ENCODE measurements at places on chromosomes 2 and 18. TPM values are rescaled to one million over a fixed set of nuclear protein-coding genes. Genes with fewer than 3 reads are reported as not detected.

DNA sequence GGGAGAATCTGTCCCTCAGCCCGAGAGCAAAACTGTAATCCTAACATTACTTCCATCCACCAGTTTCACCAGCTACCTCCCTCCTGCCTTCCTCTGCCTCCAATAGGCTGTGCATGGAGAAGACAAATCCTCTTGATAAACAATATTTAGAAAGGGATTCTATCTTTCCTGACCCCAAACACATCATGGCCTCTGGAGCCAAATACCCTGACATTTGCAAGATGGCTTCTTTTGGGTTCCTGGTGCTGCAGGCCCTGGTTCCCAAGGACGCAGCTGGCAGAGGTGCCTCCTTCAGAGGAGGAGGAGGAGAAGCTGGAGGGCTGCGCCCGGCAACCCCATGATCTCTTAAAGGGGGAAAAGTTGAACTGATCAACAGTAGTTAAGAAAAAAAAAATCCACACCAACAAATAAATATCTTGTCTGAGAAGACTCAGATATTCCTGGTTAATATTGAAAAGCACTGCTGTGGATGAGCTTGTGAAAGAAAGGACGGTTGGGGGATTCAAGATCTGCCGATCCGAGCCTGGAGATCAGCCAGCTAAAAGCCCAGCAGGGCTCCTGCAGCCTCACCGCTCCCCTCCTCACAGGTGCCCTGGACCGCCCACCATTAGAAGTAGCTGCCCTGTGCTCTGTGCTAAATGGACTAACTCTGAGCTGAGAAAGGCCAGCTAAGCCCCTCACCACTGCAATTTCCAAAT is 116.8 kb downstream of the MSH2 start:
- no peak for DNase-seq

NT5DC4 gene
- not detected for polyA plus RNA-seq

DNA sequence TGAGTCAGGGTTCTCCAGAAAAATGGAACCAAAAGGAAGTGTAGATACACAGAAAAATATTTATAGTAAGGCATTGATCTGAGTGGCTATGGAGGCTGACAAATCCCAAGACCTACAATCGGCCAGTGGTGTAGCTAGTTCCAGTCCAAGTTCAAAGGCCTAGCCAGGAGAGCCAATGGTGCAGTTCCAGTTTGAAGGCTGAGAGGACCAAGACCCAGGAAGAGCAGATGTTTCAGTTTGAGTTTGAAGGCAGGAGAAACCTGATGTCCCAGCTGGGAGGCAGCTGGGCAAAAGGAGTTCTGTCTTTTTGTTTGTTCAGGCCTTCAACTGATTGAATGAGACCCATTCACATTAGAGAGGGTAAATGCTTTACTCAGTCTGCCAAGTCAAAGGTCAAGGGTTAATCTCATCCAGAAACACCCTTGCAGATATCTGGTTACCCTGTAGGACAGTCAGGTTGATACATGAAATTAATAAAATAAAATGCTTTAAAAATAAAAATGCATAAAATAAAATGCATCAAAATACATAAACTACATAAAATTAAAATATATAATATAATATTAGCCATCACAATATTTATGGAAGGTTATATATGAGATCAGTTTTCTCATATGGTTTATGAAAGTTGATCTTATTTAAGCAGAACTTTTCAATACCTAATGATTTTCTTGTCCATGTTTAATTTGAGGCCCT is 38.7 kb downstream of the KCNE4 start:
- DNase-seq, result no peak

DNA sequence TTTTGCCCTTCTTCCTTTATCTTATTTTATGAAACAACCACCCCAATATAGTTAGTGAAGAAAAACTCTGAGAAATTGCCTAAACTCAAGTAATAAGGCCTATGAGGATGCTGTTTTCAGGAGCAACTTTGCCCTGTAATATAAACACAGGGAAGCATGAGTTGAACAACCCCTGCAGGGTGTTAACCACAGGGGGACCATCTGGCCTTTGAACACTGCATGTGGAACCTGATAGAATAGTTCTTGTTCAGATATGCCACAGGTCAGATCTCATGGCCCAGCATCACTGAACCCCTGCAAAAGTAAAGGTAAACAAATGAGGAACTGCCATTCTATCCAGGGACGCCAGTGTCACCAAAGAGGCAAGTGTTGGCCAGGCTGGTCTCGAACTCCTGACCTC is 82.6 kb downstream of the MAPK4 start:
- DNase-seq, result no peak

DNA sequence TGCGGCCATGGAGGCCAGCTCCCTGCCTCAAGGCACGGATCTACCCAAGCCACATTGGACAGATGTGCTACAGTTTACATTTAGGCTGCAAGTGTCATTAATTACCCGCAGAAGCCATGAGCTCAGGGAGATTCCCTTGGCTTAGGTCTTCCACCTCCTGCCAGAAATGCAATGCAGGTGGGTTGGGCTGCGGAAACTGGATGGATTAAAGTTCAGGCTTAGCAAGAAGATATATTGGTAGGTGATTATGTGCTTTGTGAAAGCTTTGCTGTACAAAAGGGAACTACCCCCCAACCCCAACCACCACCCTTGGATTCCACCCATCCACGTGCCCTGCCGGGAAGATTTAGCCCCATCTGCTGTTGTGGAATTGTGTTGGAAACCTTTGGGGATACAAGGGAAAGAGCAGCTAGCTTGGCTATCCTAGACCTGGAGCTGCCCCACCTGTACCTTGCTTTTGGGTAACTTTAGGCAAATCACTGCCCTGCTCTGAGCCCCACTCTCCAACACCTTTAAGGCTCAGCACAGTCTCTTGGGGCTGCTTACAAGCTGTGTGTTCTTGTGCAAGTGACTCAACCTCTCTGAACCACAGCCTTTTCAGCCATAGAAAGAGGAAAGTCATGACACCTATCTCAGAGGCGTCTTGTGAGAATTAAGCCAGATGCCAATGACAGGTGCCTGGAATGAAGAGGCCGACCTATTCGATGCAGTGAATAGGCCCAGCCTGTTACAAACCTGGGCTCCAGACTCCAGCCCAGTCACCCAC is 141.6 kb upstream of the GLI2 start:
- DNase-seq, result no peak

GRCh38 chr2:35827086-35827485 is 528.5 kb upstream of the CRIM1 start:
- DNase-seq, result no peak

LGALSL gene
- 24.2 TPM for polyA plus RNA-seq

GRCh38 chr2:175817221-175817620 is 184.8 kb downstream of the LNPK start:
- DNase-seq, result no peak

- no peak for DNase-seq
These were observed 159.0 kb upstream of the CCDC195 start for GRCh38 chr2:224875153-224875552.

- peak; percentile 28 for DNase-seq
These were observed 103.0 kb upstream of the STK17B start for GRCh38 chr2:196274387-196274809.

DNA sequence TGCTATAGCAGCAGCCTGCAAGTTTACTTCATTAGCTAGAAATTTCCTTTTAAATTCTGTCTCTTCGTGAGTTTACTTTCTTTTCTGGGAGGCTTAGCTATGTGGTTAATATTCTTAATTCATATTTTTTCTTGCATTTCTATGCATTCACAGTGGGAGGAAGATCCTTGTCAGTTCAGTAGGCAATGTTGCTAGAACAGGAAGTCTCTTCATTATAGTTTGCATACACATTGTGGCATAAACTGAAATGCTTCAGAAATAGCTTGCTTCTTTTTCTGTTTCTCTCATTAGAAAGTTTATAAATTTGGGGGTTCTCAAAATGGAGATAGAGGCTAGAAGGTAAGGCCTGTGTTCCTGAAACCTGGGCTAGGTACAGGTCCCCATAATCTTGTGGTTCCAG is 8.1 kb upstream of the ARHGAP15 start:
- DNase-seq, result no peak

EVX2 gene
- polyA plus RNA-seq, result not detected

IL1RL1 gene
- 0.30 TPM for polyA plus RNA-seq

GRCh38 chr18:76232779-76233178 is 262.3 kb downstream of the ZNF516 start:
- no peak for DNase-seq

DNA sequence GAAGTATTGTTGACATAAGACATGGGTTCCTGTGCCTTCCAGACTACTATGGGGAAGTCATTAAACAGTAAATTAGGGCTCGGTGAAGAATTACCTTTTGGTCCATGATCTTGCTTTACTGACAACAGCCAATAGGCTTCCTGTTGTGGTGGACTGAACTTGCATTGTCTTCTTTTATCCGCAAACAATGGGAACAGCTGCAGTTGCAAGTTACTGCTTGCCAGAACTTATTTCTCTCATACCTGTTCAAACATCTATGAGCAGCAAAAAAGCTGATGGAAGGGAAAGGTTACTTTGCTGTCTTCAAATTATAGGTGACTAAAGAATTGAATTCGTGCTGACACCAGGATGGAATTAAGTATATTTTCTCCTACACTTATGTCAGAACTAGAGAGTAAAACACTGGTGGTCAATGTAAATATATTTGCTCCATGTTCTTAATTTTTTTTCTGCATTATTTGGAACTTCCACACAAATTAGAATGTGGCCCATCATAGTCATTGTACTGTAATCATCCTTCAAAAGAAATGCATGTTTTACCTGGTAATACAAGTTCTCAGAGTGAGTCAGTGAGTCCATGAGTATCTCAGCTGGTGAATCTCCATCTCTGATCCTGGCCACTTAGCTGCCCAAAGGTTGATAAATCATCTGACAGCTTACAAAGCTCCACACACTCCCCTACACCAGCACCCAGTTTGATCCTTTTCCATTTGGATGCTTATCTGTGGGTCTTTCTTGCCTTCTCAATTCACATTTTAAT is 37.3 kb upstream of the RNF152 start:
- DNase-seq, result no peak

DNA sequence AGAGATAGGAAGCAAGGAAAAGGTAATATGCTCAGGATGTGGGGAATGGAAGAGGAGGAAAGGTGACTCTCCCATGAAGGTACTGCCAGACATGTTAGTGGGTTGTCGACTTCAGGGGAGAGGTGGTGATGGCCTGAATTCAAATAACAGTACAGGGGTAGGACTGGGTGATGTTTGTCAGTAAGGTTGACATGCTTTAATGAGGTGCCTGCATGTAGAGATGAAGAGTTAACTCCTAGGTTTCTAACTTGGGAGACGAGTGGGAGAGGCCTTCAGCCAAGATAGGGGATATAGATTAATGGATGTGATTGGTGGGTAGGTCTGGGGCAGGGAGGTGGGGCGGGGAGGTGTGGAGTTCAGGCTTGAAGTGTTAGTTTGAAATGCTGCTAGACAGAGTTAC is 2.6 kb downstream of the NAPG start:
- no peak for DNase-seq

CXCR2 gene
- polyA plus RNA-seq, result 0.35 TPM

DNA sequence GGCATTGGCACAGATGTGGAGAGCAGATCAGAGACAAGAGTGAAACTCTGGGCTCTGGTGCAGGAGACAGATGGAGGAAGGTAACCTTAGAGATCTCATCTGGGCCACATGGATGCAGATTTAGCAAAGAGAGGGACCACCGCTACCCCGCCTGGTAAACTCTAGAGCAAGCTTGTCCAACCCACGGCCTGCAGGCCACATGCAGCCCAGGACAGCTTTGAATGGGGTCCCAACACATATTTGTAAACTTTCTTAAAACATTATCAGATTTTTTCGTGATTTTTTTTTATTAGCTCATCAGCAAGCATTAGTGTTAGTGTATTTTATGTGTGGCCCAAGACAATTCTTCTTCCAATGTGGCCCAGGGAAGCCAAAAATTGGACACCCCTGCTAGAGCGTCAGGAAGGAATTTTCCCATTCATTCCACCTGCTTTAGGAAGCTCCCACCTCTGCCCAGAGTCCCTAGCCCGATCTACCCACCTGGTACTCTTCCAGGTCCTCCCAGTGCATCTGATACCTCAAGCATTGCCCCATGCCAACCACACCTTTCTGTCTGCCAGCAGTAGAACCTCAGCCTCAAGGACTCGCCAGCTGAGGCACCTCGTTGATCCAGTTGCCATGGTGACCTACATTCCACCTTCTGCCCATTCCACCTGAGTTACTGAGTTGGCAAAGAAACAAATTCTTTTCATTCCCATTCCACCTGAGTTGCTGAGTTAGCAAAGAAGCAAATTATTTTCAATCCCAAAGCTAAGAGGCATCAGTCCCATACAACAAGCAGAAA is at the start of gene CIB4:
Gene CIB4 (minus strand): TSS at position 586 of the 784 bp plus-strand sequence. CDS start 52 bp downstream, at position 534.
- no peak for DNase-seq

SOCS6 gene
- 23.3 TPM for polyA plus RNA-seq

DNA sequence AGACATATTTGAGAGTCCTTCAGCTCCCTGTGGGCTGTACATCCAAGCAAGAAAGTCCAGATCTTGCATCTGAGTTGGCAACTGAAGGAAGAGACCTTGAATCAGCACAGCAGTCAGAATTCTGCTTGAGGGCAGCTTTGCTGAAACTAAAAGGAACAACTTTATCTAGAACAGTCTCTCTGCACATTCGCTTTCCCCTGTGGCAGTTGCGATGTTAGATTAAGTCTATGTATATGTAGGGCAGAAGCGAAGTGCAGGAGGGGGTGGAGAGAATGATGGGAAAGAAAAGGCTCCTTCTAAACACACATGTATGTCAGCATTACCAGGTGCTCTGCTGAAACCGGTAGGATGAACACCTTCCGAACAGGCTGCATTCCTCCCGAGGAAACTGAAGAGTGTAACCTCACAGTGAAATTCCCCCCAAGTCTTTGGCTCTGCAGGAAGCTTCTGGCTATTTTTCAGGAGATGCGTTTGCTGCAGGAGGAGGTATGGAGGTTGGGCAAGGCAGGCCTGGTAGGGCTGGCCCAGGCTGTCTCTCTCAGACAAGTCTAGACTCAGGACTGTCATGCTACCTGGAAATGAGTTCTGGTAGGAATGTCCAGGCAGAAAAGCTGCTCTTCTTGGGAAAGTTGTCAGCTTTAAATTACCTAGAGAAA is 70.0 kb upstream of the ATL2 start:
- no peak for DNase-seq

GRCh38 chr2:28096421-28096820 is 205.9 kb downstream of the BABAM2 start:
- no peak for DNase-seq

DNA sequence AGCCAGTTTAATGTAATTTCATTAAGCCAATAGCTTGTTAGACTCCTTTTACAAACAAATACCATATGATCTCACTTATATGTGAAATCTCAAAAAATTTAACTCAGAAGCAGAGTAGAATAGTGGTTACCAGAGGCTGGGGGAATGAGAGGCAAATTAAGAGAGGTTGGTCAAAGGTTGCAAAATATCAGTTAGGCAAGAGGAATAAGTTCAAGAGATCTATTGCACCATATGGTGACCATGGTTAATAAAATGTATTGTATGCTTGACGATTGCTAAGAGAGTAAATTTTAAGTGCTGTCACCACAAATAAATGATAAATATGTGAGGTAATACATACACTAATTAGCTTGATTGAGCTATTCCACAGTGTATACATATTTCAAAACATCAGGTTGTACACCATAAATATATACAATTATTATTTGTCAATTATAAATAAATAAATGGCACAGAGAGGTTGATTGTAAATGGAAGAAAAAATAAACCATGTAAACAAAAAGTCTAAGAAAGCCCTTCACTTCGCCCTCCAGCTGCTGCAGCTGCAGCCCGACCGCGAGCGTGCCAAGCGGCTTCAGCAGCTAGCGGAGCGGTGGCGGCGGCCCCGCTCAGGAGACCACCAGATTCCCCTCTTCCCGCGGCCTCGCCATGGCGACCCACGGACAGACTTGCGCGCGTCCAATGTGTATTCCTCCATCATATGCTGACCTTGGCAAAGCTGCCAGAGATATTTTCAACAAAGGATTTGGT is 23.0 kb upstream of the ACTR2 start:
- no peak for DNase-seq

- DNase-seq, result no peak
These were observed 439.7 kb upstream of the FANCL start for GRCh38 chr2:58680755-58681310.

UGT1A1 gene
- not detected for polyA plus RNA-seq

GRCh38 chr18:4961121-4961909 is 235.7 kb downstream of the AKAIN1 start:
- DNase-seq, result no peak

All from muscle of arm (tissue), 14 donors.